Left ventricle myocardium inferior (tissue), 1 donor: ENCODE measurements at places on chromosomes 2 and 18. TPM values are rescaled to one million over a fixed set of nuclear protein-coding genes. Genes with fewer than 3 reads are reported as not detected.

Gene ASIC4
- total RNA-seq = not detected

Gene PIEZO2
- 0.33 TPM for total RNA-seq

Gene CCDC141
- 208 TPM for total RNA-seq

Gene TRIP12
- 194 TPM for total RNA-seq

DNA sequence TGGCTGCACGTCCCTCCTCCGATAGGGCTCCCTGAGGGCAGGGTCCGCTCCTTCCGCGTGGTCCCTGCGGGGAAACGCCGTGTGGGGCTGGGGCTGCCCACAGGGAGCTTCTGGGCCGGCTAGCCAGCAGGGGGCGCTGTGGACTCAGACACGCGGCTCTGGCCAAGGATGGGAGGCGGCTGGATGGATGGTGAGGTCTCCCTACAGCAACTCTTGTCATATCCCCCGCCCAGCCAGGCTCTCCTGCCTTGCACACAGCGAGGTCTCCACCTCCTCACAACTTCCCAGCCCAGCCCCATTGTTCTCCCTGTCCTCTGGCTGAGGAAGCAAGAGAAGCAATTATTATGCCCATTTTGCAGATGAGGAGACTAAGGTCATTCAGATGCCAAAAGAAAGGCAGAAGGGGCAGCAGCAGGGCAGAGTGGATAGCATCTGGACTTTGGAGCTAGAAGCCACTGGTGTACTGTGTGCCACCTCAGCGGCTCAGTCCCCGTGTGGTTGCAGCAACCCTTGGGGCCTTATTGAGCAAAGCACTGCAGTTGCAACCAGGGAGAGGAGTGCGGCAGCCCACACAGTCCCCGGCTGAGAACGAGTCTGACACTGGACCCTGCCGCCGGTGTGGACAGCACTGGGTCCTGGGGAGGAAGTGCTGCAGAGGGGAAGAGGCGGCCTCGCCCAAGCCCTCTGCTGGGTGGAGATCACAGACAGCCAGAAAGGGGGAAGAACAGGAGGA is 99.0 kb downstream of the ZFP36L2 start:
- peak; percentile 70 for DNase-seq

DNA sequence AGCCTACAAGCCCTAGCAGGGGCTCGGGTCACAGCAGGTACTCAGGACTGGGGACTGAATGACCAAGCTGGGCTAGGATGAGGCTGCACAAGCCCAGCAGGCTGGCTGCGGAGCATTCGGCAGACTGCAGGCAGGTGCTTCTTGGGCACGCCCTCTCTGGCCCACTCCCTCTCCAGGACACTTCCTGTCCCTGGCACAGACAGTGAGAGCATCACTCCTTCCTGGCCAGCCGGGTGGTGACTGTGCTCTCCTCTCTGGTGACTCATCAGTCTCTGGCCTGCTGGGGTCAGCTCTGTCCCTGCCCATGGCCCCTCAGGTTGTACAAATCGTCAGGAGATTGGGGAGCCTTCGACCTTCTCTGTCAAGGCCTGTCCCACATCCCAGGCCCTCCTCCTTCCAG is 22.5 kb downstream of the C1QL2 start:
- DNase-seq = no peak

GRCh38 chr18:2610549-2610948 is 39.2 kb downstream of the NDC80 start:
- DNase-seq = no peak

DNA sequence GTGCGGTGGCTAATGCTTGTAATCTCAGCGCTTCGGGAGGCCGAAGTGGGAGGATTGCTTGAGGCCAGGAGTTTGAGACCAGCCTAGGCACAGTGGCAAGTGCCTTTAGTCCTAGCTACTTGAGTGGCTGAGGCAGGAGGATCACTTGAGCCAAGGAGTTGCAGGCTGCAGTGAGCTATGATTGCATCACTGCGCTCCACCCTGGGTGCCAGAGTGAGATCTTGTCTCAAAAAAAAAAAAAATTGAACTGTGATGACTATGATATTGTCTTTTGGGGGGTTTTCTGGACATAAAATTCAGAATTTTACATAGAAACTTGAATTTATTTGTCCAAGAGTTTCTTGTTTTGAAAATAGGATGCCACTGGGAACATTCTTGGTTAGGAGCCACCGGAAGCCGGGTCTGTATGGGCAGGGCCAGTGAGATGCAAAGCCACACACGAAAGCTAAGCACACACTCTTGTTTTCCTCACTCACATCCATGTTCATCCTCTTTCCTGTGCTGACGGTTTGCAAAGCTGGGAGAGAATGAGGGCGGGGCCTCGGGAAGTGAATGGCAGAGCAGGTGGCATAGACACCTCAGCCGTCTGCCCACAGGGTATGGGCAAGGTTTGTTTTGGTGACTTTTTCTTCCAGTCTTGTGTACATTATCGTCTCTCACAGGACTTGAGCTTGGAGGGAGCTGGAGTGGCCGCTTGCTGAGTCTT is 12.6 kb downstream of the AGAP1 start:
- DNase-seq = no peak
